ENCODE measurements at places on chromosomes 16 and 17.

DNA sequence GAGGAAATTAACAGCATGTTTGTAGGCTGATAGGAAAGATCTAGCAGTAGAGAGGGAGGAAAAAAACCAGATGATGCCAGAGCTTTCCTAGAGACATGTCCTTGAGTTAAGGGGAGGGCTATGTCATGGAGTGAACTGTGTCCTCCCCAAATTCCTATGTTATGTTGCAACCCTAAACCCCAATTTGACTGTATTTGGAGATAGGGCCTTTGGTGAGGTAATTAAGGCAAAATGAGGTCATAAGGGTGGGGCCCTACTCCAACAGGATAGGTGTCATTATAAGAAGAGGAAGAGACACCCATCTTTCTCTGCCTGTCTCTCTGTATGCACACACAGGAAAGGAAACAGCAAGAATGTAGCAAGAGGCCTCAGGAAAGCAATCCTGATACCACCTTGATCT lies 195.3 kb upstream of the AXIN2 start:
- no peak for DNase-seq

DNA sequence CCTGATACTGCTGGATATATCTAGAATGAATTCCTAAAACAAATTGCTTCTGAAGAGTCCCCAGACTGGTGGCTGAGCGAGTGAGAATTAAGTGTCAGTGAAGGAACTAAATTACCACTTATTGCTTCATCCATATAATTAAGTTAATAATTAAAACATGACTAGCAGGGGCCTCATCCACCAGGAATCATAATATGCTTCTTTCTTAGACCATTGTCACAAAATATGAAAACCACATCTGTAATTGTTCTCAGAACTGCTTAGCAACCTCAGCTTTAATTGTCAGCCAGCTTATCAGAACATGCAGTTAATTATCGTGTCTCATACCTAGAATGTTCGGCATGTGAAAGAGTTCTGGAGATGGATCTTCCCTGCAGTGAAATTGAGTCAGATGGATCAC lies 21.2 kb upstream of the PIRT start:
- no peak for DNase-seq

- DNase-seq: no peak
Observed at GRCh38 chr17:65898651-65899050, 293.3 kb downstream of the CEP112 start.

DNA sequence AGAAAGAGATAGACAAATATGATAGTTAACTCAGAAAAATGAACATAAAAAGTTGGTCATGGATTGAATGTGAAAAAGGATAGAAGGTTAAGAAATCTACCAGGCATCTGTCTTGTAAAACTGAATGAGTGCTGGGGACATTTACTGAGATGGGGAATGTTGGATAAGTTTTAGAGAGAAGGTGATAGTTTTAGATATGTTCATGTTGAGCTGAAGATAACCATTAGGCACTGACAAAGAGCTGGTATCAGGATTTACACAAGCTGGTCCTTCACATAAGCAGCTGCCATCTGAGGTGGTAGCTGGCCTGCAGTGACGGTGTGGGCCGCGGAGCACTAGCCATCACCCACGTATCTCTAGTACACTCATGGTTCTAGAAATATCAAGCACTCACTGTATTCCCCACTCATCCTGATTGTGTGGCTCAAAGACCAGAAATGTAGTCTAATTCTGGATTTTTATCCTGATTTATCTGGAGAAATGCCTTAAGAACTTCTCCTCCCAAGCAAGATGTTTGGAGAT lies 194.4 kb upstream of the KCNJ16 start:
- no peak for DNase-seq

DNA sequence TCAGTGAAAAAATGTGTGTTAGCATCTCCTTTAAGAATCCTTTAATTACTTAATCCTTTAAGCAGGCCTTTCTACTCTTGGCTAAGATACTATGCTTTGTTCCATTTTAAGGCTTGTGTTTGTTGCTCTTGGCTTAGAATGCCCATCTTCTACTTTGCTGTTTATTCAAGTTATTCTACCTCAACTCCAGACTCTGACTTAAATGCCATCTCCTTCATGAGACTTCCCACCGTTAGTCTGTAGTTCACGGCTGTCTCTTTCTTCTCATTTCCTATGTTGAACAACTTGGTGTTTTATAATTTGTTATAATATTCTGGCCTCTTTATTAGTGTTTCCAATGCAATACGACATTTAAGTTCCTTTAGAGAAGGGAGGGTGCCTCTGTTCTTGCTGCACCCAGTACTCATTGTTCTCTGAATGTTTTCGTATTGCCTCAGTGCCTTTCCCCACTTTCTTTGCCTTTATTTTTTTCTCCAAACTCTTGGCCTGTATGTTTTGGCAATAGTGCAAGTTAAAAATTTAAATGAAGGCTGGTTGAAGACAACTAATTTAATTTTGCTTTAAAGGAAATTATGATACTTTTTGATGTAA lies 6.1 kb upstream of the KRT10 start:
- DNase-seq: no peak

- peak; percentile 6 for DNase-seq
Observed at GRCh38 chr17:43411749-43412148, 13.0 kb downstream of the ARL4D start.

DNA sequence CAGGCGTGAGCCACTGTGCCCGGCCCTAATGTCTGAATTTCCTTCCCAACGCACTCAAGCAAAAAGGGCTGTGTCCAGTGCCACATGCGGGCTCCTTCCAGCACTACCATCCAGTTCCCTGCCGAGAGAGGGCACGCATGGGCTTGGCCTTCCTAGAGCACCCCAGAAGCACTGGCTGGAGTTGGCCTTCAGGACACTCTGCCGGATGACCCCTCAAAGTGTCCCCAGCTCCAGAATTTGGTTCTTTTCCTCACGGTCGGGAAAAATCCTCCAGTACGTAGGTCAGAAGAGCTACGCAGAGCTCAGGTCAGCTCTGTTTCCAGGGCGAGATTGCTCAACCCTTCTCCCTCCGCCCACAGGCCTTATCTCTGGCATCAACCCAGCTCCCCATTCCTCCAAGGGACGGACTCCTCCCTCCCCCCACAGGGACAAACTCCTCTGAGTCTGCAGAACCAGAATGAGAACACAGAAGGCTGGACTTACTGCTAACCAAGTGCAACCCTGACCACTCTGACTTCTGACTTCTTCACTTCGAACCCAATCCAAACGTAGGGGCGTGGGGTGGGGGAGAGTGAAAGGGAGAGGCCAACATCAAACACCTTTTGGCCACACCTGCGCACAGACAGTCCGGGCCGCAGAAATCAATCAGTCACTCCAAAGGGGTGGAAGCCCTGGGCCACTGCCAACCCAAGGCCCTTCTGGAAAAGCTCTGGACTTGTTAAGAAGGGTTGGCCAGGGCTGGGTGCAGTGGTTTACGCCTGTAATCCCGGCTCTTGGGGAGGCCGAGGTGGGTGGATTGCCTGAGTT lies 3.6 kb downstream of the CDC42EP4 start:
- peak; percentile 30 for DNase-seq

GRCh38 chr16:1105888-1106620 lies 10.0 kb upstream of the C1QTNF8 start:
- DNase-seq: peak; percentile 1

- no peak for DNase-seq
Observed at GRCh38 chr16:61770301-61770700, 265.9 kb downstream of the CDH8 start.

Data from MV-4-11 (cell line).